Stimulated activated CD4-positive, alpha-beta T cell treated with anti-CD3 and anti-CD28 coated beads, Interleukin-2, amount 100 ng/mL, for 48 hours (primary cell): ENCODE measurements at places on chromosomes 7 and 10.

DNA sequence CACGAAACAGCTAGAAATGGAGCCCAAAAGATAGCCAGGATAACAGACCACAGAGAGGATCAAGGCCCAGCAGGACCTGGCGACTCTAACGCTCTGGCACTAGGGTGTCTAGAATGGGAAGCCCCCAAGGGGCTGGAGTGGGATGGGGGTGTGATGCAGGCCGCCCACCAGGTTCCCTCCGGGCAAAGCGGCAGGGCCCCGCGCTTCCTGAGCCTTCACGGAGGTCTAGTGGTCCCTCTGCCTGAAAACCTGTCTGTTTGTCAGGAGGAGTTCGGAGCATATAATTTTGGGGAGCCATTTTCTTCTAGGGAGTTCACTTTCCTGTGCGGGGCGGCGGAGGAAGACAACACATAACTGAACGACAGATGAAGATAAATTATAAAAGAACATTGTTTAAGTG lies 48.2 kb upstream of the FXYD4 start:
- DNase-seq: no peak

GRCh38 chr10:61463035-61463909 lies 10.1 kb upstream of the TMEM26 start:
- DNase-seq: no peak

DNA sequence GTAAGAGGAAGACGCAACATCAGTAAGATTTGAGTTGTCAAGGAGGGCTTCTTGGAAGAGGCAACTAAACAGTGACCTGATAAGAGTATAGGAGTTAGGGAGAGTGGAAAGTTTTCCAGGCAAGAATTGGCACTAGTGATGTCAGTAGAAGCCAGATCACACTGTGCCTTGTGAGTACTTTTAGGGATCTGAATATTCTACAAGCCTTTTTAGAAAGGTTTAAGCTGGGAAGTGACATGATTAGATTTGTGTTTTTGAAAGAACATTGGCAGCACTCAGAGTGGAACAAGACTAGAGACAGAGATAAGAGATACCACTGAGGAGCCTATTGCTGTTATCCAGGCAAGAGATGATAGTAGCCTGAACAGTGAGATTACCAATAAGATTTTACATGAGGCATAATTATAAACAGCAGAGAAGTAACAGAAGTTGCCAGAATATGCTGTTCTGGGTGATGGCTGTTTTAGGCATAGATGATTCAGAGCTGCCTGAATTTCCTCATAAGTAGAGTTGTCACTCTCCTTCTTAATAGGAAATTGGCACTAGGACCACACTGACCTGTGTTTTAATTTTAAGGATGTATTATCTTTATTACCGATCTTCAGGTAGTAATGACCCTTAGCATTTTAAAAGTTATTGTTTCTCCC lies 45.6 kb downstream of the NHLRC2 start:
- DNase-seq: no peak

DNA sequence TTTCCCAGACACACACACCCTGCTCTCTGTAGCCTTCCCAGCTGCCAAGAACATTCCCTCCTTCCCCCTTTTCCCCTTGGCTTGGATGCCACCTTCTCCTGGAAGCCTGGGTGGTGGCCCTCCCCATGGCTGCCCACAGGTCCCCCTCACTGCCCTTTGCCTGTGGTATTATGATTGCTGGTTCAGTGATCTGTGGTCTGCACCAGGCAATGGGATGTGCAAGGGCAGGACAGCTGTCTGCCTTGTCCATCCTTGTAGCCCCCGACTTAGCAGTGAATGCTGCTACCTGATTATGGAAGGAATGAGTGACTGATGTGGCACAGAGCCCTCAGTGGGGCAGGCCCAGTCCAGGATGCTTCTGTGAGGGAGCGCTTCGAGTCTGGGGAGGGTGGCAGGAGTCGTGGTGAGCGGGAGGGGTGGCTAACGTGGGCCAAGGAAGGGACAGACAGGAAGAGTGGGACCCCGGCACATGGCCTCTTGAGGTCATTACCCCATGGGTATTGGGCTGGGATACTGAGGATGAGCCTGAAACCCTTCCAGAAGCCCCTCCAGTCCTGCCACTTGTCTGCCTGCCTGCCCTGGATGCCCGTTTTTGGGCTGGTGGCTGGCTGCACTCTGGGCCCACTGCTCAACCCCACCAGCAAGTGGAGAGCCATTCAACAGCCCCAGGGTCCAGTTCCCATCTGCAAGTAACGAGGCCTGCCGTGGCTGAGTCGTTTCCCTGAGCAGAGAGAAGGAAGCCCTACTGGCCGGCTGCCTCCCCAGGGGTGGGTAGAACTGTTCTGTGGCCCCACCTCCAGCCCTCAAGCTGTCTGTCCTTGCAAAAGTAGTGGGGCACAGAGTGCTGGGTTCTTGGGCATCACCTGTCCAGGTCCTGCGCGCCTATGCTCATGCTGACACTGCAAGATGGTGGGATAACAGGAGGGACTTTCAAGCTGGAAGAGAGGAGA lies 8.8 kb downstream of the CHST3 start:
- no peak for DNase-seq

DNA sequence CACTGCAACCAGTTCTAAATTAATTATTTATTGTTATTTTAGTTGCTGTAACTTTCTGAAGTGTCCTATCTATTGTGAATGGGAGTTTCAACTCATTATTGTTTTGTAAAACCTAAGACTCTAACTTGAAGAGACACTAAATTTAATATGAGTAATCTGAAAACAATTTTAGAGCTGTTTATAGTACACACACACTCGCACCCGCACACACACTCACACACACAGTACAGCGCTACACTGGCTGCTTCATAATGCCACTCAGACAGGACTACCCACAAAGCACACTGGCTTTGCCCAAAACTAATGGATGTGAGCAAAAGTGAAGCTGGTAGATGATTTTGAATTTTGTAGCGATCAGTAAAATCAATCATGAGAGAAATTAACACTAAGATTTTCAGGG lies 238.9 kb upstream of the ETV1 start:
- no peak for DNase-seq
